ENCODE measurements at places on chromosomes 3 and 15.

- no peak for DNase-seq
Observed at GRCh38 chr15:74723754-74724334, 1.5 kb downstream of the CYP1A1 start.

DNA sequence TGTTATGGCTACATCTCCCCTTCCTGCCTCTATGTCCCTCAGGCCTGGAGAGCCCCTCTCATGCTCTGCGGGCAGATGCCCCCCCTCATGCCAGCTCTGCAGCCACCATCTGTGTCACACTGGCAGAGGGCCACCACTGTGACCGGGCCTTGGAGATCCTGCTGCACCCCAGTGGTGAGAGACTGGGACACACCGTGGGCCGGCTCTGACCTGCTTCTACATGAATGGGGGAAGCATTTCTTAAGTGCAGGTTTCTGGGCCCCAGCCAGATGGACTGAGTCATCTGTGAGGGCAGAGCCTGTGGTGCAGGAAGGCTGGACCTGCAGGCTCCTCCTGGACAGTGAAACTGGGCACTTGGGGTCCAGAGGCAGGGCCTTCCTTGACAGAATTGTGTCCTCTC is 4.8 kb downstream of the VWA5B2 start:
- DNase-seq = no peak

DNA sequence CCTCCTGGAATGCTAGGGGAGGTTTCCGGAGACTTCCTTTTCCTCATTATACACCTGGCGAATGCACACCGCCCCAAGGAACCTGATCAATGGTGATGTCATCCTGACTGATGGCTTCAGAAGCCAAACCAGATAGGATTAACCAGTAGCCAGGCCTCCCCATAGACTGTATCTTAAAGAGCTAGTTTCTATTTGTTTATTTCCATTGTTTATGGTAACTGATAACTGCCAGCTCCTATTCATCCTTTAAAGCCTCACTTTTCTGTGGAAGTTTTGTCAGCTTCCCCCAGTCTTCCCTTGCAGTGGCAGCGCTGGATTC is at the start of gene MKRN2OS:
Gene MKRN2OS (minus strand): TSS at position 27 of the 319 bp plus-strand sequence. CDS start 35 bp downstream, outside the sequence.
- no peak for DNase-seq

DNA sequence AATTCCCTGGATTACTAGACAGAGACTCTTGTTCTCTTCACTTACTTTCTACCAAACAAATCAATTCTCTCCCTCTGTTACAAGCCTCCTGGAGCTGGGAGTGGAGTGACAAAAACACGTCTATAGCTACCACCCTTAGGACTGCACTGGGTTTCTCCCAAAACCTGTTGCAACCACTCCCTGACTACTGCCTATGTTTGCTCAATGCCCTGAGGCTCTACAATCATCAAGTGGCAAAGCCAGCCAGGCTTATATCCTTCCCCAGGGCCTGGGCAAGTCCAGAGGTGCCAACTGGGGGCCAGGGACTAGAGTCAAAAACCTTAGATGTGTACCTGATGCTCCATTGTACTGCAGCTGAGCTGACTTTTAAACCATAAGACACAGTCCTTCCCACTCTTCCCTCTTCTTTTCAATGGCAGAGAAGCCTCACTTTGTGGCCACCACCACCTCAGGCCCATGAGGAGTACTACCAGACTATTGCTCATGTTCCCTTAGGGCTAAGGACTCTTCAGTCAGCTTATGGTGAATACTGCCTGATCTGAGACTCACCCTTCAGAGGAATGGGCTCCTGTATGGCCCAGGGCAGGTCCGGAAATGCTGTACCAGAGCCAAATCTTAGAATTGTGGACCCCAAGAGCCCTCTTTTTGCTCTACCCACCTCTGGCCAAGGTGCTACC is 125.4 kb upstream of the PLCL2 start:
- DNase-seq = no peak

- no peak for DNase-seq
Observed at GRCh38 chr3:102757950-102758349, 323.1 kb downstream of the ZPLD1 start.

- no peak for DNase-seq
Observed at GRCh38 chr3:187906416-187906815, 161.1 kb upstream of the BCL6 start.

DNA sequence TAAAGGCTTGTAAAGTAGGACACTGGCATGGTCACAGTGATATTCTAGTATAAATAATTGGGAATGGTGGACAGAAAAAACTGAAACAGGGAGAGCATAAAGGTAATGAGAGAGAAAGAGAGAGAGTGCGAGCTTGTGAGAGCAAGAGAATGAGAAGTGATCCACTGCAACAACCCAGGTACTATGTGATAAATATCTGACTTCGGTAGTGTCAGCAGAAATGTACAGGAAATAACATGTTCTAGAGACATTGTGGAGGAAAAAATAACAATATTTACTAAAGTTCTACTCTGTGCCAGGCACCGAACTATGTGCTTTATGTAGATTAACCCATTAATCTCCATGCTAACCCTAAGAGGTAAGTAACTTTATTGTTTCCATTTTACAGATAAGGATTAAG is 425.9 kb downstream of the ZBTB20 start:
- no peak for DNase-seq

DNA sequence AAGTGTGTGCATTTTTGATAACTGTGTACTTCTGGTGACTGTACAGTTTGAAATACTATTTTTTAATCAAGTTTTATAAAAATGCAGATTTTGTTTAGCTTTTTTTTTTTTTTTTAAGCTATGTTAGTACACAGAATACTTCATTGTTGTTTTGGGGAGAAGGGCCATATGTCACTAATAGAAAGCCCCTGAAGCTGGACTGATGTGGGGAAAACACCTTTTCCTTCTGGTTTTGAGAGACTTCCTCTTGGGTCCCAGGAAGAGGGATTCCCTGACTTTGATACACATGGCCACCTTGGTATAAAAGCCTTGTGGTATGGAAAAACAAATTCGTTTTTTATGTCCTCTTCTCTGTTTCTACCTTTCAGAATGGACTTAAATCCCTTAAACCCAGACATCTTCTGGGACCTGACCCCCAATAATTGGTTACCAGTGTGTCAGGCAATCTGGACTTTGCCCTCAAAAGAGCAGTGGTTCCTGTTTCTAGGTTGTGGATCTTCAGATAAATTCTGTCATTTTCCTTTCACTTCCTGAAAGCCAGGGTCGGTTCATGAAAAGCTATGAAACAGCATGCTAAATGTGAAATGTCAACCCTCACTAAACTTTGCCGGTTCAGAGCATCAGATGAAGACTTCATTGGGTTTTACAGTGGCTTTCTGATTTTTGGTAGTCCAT is 31.1 kb upstream of the BLOC1S6 start:
- no peak for DNase-seq

GRCh38 chr3:64593350-64593749 is 94.5 kb downstream of the ADAMTS9 start:
- no peak for DNase-seq

DNA sequence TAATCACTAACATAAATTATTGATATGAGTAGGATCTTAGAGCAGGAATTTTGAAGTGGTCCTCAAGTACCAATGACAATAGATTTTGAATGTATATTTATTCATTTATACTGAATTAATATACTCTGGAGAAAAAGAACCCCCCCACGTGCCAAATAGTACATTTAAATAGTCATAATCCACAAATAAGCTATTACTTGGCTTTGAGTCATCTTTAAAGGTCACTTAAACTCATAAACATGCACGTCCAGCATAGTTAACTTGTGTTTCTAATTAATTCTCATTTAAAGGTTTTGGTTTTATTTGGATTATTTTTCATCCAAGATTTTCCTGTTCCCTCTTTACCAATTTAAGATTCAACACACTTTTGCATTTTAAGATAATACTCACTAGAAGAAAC is 35.1 kb downstream of the FGF7 start:
- DNase-seq = no peak

GRCh38 chr3:53320697-53321096 is 26.6 kb downstream of the DCP1A start:
- no peak for DNase-seq

- no peak for DNase-seq
Observed at GRCh38 chr3:49151610-49152009, 14.5 kb downstream of the CCDC71 start.

DNA sequence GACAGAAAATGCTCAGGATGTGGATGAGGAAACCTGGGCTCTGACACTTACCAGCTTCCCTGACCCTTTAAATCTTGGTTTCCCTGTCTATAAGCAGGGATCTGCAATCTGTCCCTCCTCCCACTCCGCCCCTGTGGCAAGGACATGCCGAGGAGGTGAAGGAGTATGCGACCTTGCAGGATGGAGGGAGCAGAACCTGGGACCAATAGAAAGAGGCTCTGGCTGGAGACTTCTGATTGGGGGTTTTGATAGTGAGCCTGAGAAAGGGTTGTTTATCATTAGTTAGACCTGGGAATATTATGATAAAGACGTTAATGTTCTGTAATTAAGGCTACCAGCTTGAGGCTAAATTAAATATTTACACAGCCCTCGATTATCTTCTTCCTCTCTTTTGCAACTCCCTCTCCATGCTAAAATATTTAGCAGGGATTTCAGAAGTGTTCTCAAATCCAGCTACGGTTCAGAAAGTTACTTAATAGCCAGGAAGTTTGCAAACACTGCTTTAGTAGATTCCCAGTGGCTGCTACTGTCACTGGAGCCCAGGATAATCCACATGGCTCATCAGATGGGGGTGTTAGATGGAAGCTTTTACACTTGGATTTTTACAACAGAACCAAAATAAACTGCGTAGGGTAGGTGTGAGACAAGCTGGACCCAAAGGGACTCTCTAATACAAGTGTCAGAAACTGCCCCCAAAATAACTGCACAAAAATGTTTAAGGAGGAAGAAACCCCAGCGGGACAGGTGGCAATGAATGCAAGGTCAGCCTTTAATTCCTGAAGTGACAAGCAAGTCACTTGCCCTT is 9.2 kb upstream of the PAQR5 start:
- DNase-seq = no peak

DNA sequence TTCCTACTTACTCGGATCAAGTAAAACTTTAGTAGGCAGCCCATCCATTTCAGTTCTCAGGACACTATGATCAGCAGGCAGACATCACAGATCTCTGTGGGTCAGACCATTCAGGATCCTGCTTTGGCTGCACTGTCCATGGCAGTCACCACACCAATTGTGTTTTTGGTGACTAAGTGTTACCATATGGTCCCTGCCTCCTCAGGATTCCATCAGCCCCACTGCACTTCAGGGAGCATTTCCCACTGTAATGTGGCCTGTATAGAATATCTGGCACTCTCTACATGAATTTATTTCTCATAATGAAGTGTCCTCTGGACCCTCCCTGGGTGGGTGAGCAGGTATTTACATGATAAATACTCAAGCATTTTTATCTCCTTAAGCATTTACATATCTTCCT is 41.3 kb downstream of the ZNF445 start:
- DNase-seq = no peak
